ENCODE measurements at places on chromosomes 11 and 22. TPM values are rescaled to one million over a fixed set of nuclear protein-coding genes. Genes with fewer than 3 reads are reported as not detected.

GRCh38 chr22:46512683-46513082 lies 24.7 kb downstream of the CELSR1 start:
- no peak for DNase-seq

Gene CAPN5
- 0.81 TPM for total RNA-seq

GRCh38 chr11:106031202-106031810 lies 9.3 kb upstream of the MSANTD4 start:
- DNase-seq = peak; percentile 79

Gene RAC2
- total RNA-seq = 75.9 TPM

- no peak for DNase-seq
These were observed 5.5 kb upstream of the TMPRSS13 start for GRCh38 chr11:117934526-117935307.

DNA sequence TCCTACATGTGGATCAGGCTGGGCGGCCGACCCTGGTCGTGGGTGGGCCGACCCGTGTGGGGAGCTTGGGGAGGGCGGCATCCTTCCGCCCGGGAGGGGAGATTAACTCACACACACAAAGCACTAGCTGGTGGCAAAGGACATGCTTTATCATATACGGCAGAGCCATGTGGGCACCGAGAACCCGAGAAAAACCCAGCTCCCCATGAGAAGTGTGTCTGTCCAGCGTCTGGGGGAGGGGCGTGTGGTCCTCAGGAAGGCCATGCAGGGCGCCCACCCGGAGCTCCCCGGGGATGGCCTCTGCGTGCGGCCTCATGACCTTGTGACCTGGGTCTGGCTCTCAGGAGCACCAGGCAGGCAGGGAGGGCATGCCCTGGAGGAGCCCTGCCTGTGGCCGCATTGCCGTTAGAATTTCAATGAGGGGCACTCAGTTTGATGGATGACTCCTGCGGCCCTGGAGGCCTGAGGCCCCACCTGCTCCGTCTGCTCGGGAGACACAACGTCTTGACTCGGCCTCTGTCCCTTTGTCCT lies 39.4 kb upstream of the TOLLIP start:
- DNase-seq = no peak

Gene MLC1
- not detected for total RNA-seq

- DNase-seq = no peak
These were observed 193.5 kb downstream of the MYO18B start for GRCh38 chr22:25935266-25936058.

All from foreskin keratinocyte (primary cell).